NCI-H524 (cell line): ENCODE measurements at places on chromosomes 5 and 9.

DNA sequence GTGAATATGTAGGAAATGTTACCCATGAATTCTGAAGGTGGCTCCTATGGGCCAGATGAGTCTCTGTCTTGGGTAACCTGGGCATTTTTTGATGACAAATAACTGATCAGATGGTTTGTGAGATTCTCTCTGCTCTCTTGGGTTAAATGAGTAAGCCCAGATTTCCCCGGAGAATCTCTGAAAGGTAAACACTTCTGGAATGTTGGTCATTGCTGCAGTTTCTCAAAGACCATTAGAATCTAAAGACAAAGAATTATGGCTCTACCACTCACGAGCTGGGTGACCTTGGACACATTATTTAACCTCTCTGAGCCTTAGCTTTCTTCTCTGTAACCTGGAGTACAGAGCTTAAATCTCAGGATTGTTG, 191.2 kb downstream of the DAB2IP start:
- no peak for DNase-seq

- DNase-seq = no peak
Measured at GRCh38 chr9:106927916-106928315, 65.0 kb downstream of the ZNF462 start.

- DNase-seq = no peak
Measured at GRCh38 chr5:113103330-113103729, 126.7 kb downstream of the DCP2 start.

DNA sequence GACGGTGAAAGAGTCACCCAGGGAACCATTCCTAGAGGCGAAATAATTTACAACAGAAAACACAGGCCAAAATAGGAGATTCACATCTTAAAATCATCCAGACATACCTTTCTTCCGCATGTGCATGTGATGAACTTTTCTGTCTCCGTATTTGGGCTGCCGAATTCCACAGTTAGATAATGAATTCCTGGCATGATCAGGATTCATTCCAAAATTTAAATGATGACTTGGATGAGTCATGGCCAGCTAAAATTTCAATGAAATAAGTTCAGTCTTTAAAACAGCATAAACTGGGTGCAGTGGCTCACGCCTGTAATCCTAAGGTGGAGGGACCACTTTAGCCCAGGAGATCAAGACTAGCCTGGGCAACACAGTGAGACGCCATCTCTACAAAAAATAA, 82.7 kb downstream of the DROSHA start:
- no peak for DNase-seq

DNA sequence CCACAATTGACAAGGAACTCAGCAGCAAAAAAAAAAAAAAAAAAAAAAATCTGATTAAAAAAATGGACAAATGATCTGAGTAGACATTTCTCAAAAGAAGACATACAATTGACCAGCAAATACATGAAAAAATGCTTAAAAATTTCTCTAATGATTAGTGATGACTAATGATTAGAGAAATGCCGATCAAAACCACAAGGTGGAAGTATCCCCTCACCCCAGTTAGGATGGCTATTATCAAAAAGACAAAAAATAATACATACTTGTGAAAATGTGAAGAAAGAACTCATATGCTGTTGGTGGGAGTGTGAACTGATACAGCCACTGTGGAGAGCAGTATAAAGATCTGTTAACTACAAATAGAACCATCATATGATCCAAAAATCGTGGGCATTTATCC, 245.3 kb downstream of the OSTF1 start:
- peak; percentile 1 for DNase-seq

DNA sequence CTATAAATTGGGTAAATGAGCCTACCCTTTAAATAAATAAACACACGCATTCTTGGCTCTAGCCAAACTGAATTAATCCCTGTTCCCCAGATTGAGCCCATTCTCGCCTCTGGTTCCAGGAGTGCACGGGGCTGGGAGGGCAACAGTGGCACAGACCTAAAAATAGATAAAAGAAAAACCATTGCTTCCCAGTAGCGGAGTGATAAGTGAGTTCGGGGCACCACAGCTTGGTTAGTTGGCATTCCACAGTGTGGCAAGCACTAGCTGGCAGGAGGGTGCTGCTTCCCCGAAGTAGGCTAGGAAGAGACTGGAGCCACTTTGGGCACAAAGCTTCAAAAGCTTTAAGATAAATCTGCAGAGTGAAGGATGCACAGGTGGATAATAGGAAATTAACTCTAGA, 322.2 kb upstream of the SGCD start:
- no peak for DNase-seq

DNA sequence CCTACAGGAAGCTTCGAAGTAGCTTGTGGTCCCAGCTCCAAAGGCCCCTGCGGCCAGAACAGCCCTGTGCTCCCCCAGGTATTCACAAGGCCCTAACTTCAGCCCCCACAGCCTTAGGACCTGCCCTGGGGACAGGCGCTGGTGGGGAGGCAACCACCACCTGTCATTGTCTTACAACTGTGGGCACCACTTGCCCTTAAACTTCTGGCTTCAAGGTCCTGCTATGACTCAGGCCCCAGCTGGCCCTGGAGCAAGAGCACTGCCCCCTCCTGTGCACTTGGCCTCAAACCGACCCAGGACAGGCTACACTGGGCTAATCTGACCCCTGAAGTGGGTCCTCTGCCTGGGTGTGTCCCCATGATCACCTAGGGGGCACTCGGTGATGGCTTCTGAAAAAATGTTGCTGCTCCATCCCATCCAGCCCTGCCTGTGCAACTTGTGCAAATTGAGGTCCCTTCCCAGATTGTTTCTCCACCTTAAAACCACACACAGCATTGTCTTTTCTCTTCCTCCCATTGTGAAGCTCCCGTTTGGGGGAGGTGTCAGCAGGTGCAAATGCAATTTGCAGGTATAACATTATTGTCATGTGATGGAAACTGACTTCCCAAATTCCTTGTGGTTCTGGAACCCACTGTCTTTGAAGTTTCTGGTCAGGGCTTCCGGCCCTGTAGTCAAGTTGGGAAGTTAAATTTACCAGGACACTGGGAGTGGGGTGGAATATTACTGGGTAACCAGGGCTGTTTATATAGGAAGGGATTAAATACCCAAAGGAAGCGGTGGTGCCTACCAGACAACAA, 1.1 kb upstream of the PROB1 start:
- DNase-seq = no peak

DNA sequence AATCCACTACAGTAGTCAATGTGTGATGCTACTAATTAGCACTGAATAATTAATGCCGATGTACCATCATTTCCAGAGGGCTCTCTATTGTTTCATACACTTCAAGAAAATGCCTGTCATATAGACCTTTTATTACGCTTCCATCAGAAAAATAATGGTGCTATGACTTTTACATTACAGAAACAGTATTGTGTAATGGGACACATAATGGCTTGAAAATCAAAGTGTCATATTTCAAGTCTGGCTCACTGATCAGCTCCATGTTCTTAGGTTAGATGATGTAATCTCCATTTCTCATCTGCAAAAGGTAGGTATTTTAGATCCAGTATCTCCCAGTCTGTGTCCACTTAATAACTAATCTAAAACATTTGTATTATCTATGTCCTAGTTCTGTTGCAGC, 990.6 kb upstream of the TYRP1 start:
- DNase-seq = peak; percentile 76

DNA sequence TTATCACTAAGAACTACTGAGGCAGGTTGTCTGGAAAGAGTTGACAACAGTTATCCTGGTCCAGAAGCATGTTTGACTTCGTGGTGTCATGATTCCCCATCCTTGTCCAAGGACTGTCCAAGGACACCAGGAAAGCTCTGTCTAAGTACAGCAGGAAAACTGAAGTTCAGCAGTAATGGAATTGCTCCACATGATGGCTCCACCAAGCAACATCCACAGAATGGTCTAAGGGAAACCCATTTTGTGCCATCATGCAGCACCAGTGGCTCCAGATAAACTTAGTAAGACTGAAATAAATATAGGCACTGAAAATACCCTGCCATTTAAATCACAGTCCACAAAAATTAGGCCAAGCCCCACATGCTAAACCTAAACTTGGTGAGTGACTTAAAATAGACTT, 192.8 kb downstream of the CDH18 start:
- peak; percentile 16 for DNase-seq
